ENCODE measurements at places on chromosomes 11 and 22.

DNA sequence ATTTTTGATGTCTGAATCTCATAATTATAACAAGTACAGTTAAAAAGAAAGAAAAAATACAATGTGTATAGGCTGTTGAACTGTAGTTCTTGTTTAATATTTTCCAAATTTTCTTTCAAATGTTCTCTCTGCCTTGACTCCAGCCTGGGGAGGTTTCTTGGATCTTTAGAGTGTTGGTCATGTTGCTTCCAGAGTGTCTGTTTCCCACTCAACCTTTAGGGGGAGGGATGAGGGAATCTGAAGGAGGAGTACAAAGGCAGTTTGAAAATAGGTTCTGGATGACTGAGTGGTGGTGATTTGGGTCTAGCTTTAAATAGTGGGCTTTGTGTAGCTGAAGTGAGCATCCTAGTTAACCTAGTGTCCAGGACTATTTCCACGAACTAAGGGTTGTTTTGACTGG is 2.0 kb downstream of the CTNND1 start:
- no peak for DNase-seq

DNA sequence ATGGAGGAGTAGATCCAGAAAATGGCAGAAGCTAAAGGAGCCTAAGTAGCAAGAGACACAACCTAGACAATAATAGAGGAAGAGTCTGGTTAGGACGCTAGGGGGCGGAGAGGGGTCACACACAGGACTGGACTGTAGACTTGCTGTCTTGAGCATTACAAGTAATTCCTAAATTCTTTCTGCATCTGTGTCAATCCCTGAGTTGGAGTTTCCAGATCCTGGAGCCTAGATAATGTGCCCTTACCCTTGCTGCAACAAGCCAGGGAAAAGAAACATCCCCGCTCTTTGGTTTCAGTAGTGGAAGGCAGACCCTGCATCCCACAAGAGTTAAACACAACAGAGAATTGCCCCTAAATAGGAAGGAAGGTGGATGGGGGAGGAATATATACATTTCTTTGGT is 14.9 kb upstream of the CCDC73 start:
- DNase-seq, result no peak

- DNase-seq, result no peak
Observed at GRCh38 chr22:46878191-46878948, 115.9 kb downstream of the TBC1D22A start.

DNA sequence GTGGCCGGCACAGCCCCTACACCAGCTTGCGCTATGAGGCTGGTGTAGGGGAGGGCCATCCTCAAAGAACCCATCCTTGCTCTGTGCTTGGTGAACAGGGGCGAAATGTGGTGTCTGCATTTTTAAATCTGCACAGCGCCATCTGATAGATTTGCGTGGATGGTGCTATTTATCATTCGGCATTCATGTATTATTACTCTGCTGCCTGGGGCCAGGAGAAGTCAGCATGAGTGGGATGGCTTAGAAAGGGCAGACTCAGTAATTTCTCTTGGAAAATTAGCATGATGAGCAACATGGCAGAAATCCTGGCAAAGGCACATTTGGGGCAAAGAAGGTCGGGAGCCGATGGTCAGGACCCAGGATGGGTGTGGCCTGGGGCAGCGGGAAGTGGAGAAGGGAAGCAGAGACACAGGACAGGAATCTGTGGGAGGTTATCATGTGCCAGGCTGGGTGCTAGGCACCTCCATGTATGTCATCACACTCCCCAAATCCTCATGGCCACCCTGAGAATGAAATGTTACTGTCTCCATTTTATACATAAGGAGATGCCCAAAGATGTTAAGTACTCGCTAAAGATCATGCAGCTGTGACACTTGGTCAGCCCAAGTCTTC is 149.0 kb downstream of the CEP164 start:
- no peak for DNase-seq

DNA sequence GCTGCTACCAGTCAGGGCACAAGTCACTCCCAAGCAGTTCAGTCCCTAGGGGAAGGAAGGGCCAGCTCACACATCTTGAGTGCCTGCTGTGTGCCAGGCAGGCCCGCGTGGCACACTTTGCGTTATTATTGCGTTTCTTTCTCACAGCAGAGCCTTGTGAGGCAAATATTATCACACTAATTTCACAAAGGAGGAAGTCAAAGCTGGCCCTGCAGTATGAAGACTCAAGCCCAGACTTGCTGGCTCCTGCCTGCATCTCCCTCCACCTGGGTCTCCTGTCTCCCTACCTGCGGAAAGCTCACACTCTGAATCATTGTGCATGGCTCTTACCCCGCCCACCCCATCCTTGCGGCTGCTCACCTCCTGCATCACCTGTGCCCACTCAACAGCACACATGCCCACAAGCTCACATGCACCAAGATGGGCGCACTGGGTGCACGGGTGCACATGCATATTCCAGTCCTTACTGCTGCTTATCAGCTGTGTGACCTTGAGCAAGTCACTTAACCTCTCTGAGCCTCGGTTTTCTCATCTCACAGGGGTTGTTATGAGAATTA is 31.7 kb upstream of the P2RY2 start:
- no peak for DNase-seq

DNA sequence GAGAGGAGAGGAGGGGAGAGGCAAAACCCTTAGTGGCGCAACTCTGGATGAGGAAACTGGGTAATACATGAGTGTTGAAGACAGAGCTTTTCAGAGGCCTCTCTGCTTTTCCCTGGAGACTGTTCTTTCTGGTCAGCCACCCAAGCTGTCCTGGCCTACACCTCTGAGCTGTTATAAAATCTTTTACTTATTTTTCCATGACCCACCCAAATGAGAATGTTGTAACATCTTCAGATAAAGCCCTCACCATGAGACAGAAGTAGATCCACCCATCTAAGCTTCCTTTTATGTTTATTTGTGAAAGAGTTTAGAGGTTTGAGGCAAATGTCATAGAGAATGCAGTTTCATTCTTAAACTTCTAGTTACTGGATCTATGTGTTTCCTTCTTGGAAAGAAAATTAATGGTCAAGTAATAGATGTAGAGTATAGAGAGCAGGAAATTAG is 20.3 kb upstream of the APLP2 start:
- no peak for DNase-seq

GRCh38 chr11:45651841-45652749 is 13.3 kb downstream of the CHST1 start:
- no peak for DNase-seq
